ENCODE measurements at places on chromosomes 2 and 18.

DNA sequence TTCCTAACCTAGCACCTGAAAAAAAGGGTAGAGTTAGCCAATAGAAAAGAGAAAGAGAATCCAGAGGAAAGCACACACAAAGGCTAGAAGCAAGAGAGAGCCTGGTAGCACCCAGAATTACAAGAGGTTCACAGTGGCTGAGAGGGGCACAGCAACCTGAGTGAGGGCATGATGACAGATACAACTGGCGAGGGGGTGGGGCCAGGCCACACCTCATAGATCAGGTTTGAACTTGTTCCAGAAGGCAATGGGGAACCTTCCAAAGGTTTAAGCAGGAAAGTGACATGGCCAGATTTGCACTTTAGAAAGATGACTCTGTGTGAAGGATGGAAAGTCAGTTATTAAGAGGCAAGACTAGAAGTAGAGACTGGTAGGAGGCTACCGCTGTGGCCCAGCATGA is 148.0 kb downstream of the TTC32 start:
- no peak for DNase-seq

- DNase-seq, result no peak
These were observed 5.3 kb downstream of the PTGR3 start for GRCh38 chr18:75203416-75204268.

DNA sequence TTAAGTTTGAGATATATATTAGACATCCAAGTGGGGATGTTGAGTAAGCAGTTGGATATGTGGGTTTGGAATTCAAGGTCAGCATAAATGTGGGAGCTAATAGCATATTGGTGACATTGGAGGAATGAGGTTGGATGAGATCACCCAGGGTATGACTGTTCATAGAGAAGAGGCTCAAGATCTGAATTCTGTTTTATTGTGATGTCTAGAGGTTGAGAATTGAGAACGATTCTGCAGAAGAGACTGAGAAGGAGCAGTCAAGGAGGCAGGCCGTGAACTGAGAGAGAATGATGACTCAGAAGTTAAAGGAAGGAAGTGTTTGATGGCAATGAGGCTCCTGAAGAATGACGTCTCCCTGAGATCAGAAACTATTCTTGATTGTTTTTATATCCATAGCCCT is 5.9 kb downstream of the SERPINB11 start:
- DNase-seq, result no peak

GRCh38 chr18:74778191-74778847 is 180.6 kb downstream of the ZNF407 start:
- no peak for DNase-seq

DNA sequence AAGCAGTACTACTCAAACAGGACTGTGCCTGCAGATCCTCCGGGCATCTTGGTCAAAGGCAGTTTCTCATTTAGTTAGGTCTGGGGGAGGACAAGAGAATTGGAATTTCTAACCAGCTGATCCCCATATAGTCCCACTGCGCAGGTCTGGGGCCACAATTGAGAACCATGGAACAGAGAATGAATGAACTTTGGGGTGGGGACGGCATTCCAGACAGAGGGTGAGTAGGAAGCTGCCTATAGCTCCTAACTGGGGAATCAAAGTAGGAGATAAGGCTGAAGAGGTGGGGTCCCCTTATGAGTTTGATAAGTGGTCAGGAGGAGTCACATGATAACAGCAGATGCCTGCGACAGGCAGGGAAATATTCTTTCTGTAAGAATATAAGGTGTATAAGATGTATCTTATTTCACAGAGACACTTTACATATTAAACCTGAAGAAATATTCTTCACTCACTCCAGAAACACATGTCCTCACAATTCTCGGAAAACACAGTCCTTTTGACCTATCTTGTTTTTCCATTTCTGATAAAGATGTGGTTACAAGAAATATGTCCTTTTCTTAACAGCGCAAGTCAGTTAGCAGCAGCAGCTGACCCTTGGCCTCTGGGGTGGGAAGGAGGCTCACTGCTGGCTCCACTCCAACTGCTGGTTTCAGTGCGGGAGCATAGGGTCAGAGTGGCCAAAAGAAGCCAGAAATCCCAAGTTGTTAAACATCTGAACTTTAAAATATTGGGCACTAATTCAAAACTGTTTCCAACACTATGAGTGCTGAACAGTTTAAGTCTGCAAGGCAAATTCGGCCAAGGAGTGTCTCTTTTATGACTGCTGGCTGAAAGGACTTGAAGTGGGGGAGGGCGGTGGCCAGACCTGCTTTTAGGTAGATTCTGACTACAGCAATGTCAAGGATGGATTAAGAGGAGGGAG is 12.6 kb upstream of the TMEM214 start:
- no peak for DNase-seq

- DNase-seq, result no peak
These were observed 479.1 kb upstream of the NRXN1 start for GRCh38 chr2:51511002-51511401.

DNA sequence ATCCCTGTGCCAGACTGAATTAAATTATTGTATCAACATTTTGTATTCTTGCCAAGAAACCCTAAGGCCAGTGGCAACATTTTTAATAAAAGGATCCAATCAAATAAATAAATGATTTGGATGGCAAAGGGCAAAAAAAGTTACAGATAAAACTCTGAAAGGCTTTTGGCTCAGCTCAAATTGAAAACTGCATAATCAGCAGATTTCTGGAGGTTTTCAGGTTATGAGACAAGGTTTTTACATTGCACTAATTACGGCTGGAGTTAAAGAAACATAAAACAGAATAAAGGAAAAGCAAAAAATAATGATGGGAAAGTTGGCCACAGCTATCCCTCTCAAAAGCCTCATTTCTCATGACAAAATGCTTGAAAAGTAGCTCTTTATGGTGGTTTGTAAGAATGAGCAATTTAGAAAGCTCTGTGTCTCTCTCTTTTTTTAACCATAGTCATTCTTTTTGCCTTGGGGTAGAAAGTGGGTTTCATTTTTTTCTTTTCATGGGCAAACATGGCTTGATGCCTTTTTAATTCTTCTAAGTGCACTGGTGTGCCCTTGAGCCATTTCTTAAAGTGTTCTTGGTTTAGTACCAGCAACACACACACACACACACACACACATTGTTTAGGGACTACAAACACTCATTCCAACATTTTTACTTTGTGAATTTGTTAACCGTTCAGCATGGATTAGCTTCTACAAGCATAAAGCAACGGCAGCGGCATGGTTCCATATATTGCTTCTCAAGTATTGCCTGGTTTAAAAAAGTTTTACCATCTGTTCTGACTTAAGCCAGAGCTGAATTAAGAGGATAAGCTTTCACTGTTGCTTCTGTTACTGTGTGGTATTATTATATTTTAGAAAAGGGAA is 747.1 kb upstream of the FSHR start:
- DNase-seq, result no peak

GRCh38 chr2:120758181-120759144 is 22.8 kb downstream of the GLI2 start:
- DNase-seq, result no peak

GRCh38 chr18:35172451-35173035 is 68.3 kb upstream of the ZNF397 start:
- no peak for DNase-seq

DNA sequence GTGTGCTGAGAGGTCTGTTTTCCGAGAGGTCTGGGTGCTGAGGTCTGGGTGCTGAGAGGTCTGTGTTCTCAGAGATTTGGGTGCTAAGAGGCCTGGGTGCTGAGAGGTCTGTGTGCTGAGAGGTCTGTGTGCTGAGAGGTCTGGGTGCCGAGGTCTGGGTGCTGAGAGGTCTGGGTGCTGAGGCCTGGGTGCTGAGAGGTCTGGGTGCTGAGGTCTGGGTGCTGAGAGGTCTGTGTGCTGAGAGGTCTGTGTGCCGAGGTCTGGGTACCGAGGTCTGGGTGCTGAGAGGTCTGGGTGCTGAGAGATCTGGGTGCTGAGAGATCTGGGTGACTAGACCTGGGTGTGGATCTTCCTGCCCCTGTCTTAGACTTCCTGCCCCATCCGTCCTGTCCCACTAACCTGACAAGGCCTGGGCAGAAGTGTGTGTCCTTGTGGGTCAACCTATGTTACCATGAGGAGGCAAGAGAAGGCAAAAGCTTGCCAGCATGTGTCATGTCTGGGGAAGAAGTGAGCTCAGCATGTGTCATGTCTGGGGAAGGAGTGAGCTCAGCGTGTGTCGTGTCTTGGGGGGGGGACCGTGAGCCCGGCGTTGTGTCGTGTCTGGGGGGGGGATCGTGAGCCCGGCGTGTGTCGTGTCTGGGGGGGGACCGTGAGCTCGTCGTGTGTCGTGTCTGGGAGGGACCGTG is 69.3 kb downstream of the KCNG2 start:
- DNase-seq, result no peak

- DNase-seq, result no peak
These were observed 32.6 kb downstream of the HJURP start for GRCh38 chr2:233821709-233822100.

- no peak for DNase-seq
These were observed 70.4 kb downstream of the TDRD15 start for GRCh38 chr2:21194147-21194546.

- DNase-seq, result no peak
These were observed 184.4 kb upstream of the DOK6 start for GRCh38 chr18:69216321-69216720.

GRCh38 chr2:26840937-26841610 is 6.9 kb upstream of the DPYSL5 start:
- DNase-seq, result no peak

GRCh38 chr18:9325716-9326115 is 8.9 kb upstream of the TWSG1 start:
- no peak for DNase-seq

GRCh38 chr2:127596311-127597045 is 49.5 kb upstream of the GPR17 start:
- DNase-seq, result no peak

GRCh38 chr2:174025271-174026121 is 60.3 kb upstream of the SP3 start:
- DNase-seq, result no peak

GRCh38 chr2:230660294-230661060 is 52.2 kb upstream of the CAB39 start:
- no peak for DNase-seq

GRCh38 chr2:68118816-68119215 is 38.9 kb upstream of the PNO1 start:
- no peak for DNase-seq

GRCh38 chr2:236548179-236548921 is 21.3 kb upstream of the ACKR3 start:
- no peak for DNase-seq

DNA sequence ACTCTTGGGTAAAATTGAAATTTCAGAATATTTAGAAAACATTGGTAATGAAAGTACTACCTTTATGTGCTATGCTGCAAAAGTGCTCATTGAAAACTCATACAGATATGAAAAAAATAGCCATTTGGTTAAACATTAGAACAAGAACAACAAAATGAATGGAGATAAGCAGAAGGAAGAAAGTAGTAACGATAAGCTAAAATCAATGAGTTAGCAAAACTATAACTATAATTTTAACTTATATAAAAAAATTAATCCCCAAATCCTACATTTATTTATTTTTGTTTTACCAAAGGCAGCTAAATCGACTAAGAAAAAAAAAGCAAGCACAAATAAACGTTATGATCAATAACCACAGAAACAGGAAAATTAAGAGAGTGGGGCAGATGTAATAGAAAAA is 99.2 kb downstream of the CERS6 start:
- no peak for DNase-seq

GRCh38 chr2:97754690-97755346 is 41.4 kb downstream of the ZAP70 start:
- no peak for DNase-seq

DNA sequence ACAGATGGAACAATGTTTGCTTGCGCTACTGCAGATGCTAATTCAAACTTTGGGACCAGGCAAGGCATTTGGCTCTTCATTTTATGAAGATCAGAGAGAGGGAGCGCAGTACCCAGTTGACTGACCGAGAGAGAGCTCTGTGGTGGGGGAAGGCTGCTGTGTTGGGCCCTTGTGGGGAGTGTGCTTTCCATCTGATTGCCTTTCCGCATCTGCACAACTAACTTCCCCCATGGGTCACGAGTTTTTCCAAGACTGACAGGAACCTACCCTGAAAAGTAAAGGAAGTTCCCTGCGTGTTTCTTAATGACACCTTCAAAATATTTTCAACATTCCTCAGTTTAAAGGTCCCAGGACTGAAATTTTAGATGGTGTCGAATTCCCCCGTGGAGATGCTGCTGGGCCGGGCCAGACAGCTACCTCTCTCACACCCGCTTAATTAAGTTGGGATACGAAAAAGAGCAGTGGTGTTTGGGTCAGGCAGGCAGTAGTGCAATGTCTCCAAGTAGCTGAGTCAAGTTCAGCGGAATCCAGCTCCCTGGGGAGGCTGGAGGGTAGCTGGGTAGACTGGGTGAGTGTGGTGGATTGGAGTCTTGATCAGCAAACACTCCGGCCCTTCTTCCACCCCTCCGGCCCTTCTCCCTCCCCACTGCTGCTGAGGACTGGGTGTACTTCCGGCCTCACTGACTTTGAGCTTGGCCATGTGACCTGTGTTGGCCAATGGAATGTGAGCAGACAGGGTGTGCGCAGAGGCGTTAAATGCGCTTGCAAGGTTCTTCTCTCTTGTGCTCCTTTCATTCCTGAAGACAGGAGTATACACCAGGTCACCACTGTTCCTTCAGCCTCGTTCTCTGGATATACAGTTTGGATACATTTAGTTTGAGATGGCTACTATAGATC is 2.3 kb upstream of the ARHGAP25 start:
- DNase-seq, result no peak

- DNase-seq, result no peak
These were observed 118.7 kb upstream of the NRP2 start for GRCh38 chr2:205563646-205564045.

GRCh38 chr2:26178746-26179436 is 6.0 kb downstream of the GAREM2 start:
- DNase-seq, result no peak

GRCh38 chr2:238286551-238286950 is 1.9 kb downstream of the PER2 start:
- DNase-seq, result peak; percentile 75

GRCh38 chr2:163669506-163669905 is 66.3 kb downstream of the FIGN start:
- DNase-seq, result no peak

DNA sequence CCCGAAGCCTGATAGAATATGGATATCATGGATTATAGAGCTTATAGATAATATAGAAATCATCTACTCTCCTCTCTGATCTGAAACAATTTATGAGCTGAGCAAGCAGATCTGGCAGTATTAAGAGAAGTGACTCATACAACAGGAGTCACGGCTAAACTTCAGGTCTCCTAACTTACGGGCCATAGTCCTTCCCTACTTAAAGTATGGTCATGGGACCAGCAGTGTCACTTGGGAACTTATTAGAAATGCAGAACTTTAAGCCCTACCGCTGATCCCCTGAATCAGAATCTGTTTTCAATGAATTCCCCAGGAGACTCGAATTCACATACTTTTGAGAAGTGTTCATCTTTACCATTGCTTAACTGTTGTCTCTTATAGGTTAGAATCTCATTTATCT is 195.7 kb upstream of the FANCL start:
- DNase-seq, result no peak

GRCh38 chr18:3400567-3401296 is 49.2 kb upstream of the TGIF1 start:
- DNase-seq, result no peak

- no peak for DNase-seq
These were observed 330.6 kb downstream of the CYRIA start for GRCh38 chr2:16334886-16335603.

GRCh38 chr2:73916666-73917065 is 10.0 kb upstream of the DGUOK start:
- DNase-seq, result no peak

All from NCI-H2029 (cell line).